ENCODE measurements at places on chromosomes 6 and 20.

DNA sequence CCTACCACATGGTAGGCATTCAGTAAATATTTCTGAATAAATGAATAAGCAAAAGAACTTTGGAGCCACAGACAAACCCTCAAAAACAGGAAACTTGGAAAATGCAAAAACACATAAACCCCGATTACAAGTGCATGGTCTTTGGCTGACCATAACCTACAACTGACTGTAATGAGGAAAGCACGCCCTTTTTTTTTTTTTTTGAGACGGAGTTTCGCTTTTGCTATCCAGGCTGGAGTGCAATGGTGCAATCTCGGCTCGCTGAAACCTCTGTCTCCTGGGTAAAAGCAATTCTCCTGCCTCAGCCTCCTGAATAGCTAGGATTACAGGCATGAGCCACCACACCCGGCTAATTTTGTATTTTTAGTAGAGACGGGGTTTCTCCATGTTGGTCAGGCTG is 11.9 kb upstream of the LATS1 start:
- no peak for DNase-seq

DNA sequence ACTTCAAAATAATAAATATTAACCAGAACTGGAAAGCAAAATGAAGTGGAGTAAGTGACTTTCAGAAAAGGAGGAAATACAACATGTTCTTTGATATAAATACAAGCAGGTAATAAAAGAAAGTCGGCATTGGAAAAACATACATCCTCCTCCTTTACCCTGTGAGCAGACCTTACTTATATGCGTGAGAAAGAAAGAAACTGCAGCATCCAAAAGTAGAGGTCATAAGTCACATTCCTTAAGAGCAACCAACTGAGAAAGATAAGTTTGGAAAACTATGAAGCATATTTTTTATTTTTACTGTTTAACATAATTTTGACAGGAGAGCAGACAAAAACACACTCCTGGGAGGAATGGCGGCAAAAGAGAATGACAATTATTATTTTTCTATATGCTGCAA is 155.5 kb downstream of the HACE1 start:
- no peak for DNase-seq

DNA sequence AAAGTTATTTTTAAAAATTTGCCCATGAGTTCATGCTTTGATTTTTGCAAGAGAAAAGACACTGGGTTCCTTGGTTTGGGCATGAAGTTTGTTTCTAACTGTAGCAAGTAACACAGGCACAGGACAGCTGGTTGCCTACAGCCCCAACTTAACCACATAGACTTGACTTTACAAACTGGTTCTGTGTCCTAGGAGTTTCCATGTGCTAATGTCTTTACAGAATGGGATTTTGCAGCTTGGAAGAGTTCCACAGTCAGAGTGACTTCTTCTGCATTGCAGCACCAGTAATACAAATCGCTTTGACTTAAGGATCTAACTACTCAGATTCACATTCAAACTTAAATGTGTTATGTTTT is 44.3 kb downstream of the OR2B2 start:
- no peak for DNase-seq

DNA sequence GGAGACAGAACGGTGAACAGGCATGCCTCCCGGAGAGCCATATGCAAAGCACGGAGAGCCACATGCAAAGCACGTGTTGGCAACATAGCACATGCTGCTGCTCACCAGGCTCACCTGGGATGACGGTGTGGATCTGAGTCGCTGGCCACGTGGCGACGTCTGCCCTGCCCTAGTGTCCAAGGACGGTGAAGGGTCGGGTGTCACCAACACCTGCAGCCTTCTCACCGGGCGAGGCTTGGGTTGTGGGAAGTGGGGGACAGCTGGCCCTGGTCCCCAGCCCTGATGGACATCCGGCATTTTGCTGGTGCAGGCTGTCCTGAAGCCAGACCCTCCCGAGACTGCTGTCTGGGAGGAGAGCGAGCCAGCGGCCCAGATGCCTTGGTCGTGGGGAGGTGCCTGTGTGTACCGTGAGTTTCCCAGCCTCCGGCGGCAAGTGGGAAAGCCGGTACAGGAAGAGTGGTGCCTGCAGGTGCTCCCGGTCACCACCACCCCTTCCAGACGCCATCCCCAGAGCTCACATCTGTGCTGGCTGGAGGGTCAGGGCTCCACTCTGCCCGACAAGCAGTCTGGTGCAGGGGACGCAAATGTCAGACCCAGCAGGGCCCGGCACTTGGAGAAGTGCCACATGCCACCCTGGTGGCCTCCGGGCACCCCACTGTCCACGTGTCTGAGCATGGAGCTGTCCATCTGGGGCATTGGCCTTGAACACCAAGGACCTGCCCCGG is 5.9 kb upstream of the ADRM1 start:
- DNase-seq: peak; percentile 42

DNA sequence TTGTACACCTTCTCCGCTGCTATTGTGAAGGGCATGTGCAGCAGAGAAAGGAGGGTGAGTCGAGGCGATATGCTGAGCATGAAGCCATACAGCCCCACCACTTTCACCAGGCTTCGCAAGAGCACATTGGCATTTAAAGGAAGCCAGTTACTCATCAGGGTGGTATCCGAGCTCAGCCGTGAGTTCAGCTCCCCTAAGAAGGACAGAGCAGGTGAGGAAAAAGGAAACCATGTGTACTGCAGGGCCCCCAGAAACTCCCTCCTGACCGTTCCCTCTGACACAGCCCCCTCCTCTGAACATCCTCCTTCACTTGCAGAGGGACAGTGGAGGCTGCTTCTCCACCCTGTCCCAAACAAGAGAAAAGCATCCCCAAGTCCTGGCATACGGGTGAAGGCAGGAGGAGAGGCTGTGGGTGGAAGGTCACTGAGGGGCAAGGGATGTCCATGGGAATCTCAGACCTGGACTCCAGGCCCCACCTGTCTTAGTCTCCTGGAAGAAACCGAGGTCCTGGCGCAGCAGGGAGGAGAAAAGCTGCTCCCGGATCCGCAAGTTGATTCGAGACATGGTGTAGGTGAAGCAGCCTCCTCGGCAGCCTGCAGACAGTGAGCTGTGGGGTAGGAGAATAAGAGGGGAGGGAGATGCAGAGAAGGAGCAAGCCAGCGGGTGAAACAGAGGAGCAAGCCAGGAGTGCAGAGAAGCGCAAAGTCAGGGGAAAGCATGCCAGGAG is 3.2 kb downstream of the TAP2 start:
- no peak for DNase-seq

GRCh38 chr20:59131551-59132285 is 31.9 kb upstream of the ZNF831 start:
- peak; percentile 53 for DNase-seq
